ENCODE measurements at places on chromosomes 13 and 19.

DNA sequence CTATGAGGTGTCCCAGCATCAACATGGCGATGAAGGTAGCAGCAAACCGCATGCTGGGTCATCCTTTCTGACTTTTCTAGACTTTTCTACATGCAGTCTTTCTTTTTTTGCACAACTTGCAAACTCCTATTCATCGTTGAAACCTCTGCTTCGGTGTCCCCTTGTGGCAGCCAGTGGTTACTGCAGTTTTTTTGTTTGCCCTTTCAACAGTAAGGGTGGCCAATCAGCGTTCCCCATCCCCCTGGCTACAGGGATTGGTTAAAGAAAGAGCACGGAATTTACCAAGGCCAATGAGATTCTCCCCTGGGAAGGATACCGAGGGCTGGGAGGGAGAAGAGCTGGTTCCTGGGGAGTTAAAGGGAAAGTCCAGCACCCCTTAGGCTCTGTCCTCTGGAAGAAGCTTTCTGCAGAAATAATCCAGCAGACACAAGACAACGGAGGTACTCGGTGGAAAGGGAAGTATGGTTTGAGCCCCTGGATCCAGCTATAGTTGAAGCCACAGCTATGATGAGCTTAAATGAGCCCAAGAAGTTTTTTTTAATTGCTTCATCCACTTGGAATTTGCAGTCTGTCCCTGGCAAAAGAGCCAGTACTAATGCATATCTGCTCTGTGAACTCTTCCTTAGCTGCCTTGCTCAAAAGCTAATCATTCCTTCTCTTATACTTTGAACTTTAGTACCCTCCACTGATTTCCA, 5.6 kb upstream of the LSM4 start:
- peak; percentile 94 for DNase-seq

GRCh38 chr13:46334035-46334822, 52.8 kb downstream of the RUBCNL start:
- DNase-seq: no peak

GRCh38 chr13:111924678-111925075, 142.3 kb upstream of the SOX1 start:
- no peak for DNase-seq

GRCh38 chr19:7682175-7682855, 1.7 kb downstream of the TRAPPC5 start:
- DNase-seq: no peak

DNA sequence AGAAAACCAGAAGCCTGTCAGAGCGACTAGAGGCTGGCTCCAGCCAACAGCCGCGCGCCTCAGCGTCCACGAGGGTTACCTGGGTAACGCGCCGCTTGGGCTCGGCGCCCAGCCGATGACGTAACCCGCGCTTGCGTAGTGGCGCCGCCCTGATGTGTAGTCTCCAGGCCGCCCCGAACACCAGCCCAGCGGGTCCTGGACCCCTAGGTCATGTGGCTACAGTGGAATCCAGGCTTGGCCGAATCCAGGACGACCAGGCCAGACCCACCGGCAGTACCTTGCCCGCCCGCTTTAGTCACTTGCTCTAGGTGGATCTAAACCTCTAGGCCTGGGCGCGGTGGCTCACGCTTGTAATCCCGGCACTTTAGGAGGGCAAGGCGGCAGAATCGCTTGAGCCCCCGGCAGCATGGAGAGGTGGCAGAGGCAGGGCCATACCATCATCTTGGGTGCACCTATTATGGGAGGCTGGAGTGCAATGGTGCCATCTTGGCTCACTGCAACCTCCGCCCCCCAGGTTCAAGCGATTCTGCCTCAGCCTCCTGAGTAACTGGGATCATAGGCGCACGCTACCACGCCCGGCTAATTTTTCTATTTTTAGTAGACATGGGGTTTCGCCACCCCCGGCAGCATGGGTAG, 7.2 kb upstream of the ZNF606 start:
- peak; percentile 81 for DNase-seq

DNA sequence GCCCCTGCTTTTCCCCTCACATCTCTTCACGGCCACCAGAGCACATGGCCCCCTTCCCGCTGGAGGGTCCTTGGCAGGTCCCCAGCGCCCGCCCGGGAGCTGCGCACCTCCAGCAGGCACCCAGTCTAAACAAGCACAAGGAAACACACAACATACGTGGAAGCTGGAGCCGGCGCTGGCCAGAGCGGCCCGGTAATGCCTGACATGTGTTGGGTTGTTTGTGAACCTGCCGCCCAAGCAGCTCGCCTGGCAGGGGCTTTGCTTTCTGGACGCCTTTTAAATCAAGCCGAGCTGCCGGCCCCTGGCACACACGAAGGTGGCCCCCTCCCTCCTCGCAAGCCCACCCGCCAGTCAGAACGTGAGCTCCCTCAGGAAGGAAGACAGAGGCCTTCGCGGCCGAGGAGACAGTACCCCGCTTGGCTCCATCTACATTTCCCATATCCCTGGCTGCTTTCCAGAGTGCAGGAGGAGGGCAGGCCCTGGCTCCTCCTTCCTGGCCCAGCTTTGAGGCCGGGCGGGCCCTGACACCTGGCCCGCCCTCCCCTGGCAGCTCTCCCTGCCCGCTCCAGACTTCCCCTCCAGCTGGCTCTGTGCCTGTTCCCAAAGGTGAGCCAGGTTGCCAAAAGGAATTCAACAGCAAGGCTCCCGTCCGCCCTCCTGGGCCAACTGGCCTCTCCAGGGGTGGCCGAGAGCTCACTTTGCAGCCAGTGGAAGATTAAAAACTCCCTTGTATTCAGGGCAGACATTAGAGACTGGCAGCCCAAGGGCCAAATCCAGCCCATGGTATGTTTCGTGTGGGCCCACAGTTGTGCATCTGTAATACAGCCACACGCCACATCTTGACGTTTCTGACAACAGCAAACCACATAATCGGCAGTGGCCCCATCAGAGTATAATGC, 28.7 kb downstream of the COMP start:
- DNase-seq: peak; percentile 29

DNA sequence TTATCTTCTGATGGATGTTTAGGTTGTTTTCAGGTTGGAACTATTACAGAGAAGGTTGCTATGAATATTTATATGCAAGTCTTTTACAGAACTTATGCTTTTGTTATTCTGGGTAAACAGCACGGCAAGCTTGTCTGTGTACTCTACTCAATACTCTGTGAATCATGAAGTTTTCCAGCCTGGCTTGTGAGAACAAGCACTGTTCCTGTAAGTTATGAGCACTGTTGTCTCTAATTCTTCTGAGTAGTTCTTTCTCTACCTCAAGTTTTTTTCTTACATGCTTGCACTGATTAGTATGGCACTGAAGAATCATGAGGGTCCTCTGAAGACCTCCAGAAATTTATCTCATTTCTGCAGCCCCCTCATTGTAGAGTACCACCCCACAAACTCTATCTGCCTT, 496.9 kb downstream of the KCTD12 start:
- no peak for DNase-seq
